ENCODE measurements at places on chromosomes 5 and 9.

- no peak for DNase-seq
These were observed 219.7 kb upstream of the CD180 start for GRCh38 chr5:67416133-67416937.

DNA sequence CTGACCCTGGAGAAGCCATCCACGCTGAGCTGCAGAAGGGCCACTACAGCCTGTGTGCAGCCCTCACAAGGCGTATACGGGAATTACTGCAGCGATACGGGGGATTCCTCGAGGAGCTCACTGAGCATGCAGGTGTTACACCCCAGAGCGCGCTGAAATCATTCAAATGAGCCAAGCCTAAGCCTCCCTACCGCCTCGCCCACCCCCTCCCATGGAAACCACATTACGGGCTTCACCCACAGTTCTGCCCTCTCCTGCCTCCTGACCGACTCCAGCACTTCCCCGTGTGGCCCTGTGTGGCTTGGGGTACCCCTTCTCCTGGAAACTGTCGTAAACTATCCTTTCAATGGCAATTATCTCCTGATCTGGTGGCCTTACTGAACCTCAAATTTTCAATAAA, 13.3 kb downstream of the SURF6 start:
- no peak for DNase-seq

GRCh38 chr9:126309427-126310189, 17.0 kb upstream of the MVB12B start:
- DNase-seq = no peak

- DNase-seq = no peak
These were observed 14.5 kb downstream of the BRD9 start for GRCh38 chr5:878125-878524.

GRCh38 chr5:170974461-170974860, 112.6 kb downstream of the RANBP17 start:
- no peak for DNase-seq

GRCh38 chr9:14309403-14309802, 4.5 kb downstream of the NFIB start:
- no peak for DNase-seq

DNA sequence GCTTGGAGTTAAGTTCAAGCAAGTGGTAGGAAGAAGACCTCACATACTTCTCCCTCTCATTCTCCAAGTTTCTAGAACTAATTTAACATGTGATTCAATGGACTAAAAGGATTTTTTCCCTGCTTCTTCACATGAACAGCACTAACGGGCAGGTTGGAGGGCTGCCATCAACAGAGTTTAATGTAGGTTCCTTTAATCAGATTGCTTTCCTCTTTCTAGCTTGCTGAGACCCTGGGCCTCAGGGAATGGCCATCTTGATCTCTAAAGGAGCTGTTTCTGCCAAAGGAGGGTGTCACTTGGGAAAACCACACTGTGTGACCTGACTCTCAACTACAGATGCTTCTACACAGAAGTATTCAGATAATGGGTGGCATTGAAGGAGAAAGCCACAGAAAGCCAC, 223.3 kb downstream of the PIK3R1 start:
- DNase-seq = no peak

- no peak for DNase-seq
These were observed 48.2 kb upstream of the GFPT2 start for GRCh38 chr5:180401229-180401907.

GRCh38 chr9:27853529-27853928, 280.2 kb upstream of the C9orf72 start:
- DNase-seq = no peak

GRCh38 chr5:173806270-173807035, 81.7 kb upstream of the CPEB4 start:
- no peak for DNase-seq

DNA sequence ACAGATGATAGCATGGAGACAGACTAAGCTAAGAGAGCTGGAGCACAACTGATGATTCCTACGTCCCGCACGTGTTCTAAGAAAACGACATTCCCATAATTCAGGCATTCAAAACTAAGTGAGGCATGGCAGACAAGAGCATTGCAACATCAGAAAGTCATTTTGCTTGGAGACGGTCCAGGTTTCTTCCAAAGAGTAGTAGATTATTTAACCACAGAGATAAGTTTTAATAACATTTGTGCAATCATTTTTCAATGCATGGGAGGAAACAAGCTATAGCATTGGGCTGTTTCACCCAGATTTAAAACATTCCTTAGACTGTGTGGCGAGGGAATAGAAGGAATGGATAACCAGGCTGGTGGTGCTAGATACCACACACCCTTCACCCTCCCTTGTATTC, 117.2 kb downstream of the APBA1 start:
- no peak for DNase-seq

DNA sequence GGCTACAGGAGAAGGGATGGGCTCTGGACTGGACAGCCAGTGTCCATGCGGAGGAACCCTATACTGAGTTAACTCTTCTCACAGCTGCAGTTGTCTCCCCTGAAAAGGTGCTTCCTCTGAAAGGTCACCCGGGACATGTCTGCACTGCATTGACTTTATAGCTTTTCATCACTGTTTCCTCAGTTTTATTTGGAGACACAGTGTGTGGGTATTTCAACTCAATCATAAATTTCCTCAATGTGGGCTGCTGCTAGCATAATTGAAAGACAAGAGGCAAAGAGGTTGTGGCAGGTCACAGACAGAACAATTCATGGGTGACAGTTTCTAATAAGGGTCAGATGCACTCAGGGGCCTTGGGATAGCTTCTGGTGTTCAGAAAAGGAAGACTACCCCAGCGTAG, 336.8 kb downstream of the KDM4C start:
- DNase-seq = no peak

DNA sequence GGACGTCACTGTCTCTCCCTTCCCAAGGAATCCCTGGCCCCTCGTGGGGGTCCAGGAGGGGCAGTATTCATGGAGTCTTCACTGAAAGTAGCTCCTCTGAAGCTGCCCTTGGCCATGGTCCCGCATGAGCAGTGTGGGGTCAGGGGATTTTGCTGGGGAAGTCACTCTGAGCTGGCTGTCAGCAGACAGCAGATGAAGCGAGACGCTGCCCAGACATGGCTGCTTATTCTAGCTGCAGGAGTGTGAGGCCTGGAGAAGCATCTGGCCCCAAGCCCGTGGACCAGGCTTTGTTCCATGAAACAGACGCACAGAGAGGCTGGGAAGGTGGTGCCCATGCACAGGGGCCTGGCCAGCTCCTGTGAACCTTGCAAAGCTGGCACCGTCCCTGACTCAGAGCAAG, 21.5 kb upstream of the ASS1 start:
- no peak for DNase-seq

DNA sequence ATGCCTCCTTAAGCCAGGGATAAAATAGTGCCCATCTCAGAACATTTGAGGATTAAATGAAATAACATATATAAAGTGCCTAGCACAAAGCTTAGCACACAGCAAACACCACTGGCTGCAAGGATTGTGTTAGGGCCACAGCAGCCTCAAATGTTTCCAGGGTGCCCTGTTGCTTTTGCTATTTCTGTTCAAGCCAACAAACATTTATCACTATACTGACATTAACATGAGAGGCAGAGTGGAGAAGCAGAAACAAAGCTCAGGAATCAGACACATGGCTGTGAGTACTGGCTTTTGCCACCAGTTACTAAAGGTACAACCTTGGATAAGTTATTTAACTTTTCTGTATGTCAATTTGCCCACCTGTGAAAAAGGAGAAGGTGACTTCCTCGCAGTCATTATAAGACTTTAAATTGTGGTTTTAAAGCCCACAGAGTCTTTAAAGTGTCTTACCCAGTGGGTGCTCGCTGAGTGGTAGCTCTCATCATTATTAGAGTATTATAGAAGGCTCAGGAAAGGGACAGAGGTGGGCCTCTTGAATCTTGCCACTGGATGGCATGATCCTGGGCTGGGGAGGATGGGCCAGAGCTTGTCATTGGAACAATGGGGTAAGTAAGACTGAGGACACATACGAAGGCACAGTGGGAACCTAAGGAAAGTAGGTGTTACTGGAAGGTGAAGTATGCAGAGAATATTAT, 98.2 kb downstream of the MARCHF3 start:
- no peak for DNase-seq

DNA sequence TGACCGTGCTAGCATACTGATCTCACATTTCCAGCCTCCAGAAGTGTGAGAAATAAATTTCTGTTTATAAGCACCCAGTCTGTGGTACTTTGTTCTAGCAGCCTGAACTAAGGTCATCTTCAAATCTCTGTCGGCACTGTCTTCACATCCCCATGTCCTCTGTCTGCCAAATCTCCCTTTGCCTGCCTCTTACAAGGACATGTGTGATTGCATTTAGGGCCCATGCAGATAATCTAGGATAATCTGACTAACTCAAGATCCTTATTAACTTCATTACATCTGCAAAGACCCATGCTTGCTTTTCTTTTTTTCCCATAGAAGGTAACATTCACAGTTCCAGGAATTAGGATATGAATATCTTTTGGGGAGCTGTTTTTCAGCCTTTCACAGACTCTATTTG, 132.7 kb downstream of the AOPEP start:
- DNase-seq = no peak

DNA sequence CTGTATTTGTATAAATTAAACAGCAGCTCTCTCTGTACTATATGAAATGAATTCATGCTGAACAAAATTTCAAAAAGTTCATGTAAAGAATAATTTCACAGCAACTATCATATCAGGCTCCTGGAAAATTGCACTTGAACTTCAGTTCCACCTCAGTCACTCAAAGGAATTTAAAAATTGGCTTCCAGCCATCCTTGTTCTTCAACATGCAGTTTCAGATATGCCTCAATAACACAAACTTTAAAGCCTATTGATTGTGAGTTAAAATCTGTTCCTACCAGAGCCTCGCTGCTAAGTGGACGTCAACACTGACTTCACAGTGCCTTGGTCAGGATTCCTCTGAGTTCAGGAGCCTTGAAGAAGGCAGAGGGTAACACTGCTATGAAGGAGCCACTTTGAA, 418.7 kb upstream of the WWC1 start:
- no peak for DNase-seq

DNA sequence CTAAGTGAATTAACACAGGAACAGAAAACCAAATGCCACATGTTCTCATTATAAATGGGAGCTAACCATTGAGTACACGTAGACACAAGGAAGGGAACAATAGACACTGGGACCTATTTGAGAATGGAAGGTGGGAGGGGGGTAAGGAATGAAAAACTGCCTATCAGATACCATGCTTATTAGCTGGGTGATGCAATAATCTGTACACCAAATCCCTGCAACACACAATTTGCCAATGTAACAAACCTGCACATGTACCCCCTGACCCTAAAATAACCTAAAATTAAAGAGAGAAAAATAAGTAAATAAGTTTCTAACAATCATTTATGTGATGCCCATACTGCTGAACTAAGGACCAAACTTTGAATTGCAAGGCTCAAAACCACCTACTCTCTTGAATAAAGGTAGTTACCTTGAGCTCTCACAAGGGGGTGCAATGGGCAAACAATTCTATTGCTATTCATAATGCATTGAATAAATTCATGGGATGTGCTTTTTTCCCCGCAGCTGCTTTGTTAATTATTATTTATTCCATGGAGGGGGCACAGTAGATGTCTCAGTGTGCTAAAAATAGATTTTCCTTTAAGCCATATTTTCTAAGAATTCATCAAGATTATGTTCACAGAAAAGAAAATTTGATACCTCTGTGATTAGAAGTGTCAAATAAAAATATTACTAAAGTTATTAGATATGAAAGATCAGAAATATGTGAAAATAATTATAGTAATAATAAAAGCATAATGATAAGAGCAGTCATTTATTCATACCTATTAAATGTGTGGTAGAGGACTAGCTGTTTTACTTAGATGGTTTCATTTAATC, 76.2 kb upstream of the PTPN3 start:
- DNase-seq = peak; percentile 7

GRCh38 chr5:56352808-56353590, 119.9 kb upstream of the ANKRD55 start:
- DNase-seq = no peak

GRCh38 chr5:143200781-143201398, 202.6 kb downstream of the NR3C1 start:
- no peak for DNase-seq

DNA sequence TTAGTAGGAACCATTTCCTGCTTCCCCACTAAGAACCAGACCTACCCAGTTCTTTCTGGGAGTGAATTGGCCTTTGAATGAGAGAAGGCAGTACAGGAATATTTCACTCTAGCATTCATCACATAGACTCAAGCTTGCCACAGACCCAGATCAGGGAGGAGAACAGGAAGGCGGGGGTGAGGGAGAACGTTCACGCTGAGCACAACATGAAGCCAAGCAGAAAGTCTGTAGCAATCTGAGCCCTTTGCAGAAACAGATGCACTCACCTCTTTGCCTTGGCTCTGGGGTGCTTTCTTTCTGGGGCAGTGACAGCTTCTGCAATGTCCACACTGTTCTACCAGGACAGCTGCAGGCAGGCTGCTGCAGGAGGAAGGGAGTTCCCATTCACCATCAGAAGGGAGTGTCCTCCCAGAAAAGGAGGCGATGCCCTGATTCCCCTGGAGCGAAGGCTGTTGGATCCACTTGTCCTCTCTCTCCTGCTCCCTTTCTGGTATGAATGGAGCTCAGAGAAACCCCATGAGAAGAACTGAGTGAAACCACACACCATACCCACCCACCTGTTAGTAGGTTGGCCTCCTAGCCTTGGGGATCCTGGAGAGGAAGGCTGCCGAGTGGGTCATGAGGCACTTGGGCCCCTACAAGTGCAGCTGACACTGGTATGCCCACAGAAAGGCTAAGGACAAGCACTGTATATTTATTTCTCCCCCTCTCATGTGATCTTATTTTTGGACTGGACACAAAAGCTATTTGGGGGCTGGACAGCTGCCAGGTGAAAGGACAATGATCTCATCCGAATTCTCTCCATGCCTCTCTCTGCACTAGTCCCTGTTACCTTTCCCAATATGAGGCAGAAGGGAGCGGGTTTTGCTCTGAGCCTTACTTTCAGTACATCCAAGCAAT, 11.7 kb upstream of the FGF1 start:
- no peak for DNase-seq

- no peak for DNase-seq
These were observed 149.5 kb downstream of the PCSK1 start for GRCh38 chr5:96283589-96283988.

- DNase-seq = no peak
These were observed 38.5 kb upstream of the DEPDC1B start for GRCh38 chr5:60738461-60738860.

- DNase-seq = no peak
These were observed 22.6 kb upstream of the NADK2 start for GRCh38 chr5:36264202-36264760.

DNA sequence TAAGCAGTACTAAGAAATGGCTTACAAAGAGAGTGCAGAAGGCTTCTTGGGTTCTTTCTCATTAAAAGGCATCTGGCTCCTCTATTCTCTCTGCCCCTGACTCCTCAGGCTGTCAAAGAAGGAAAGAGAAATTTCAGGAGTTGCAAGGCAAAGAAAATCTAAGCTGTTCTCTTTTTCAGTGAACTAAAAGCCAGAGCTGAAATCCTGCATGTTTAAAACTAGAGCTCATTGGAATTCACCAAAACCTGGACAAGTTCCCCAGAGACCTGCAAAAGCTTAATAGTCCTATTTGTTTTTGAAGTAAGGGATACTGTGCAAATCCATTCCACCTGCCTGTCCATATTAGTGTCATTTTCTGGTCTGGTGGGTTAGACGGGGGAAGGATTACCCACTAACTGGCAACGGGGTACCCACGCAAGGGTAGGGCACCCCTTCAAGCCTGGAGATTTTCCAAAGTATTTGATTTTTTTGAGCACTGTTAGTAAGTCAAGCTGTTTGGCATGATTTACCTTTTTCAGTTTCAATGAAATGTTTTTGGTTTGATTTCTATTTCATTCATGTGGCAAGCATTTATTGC, 179.3 kb downstream of the FSTL4 start:
- DNase-seq = no peak
